ENCODE measurements at places on chromosomes 16 and 17.

DNA sequence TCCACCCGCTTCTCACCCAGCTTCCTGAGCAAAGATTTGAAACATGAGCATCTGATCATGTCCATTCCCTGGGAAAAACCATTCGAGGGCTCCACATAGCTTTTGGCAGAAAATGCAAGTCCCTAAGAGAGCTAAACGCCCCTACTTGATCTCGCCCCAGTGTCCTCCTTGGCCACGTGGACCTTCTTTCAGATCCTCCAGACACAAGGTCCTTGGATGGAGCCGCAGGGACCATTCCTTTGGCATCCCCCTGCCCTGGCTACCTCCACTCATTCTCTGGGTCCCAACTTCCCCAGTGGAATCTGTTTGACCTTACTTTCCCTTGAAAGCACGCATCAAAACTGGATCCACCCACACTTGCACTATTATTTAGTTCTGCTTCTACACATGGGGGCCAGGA lies 146.5 kb downstream of the SDK2 start:
- no peak for DNase-seq

GRCh38 chr16:58000706-58001676 lies at the start of gene USB1:
USB1 (plus strand) TSS chr16:58001407; CDS start chr16:58001484, 77 bp downstream.
- no peak for DNase-seq

DNA sequence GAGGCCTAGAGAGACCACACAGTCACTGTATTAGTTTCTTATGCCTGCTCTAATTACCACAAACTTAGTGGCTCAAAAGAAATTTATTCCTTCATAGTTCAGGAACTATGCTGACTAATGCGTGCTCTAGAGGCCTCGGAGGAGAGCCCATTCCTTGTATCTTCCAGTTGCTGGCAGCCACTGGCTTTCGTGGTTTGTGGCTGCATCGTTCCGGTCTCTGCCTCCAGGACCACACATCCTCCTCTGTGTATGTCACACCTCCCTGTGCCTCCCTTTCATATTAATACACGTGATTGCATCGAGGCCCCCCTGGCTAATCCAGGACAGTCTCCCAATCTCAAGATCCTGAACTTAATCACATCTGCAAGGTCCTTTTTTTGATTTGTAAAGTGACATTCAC lies 16.9 kb upstream of the MYLK3 start:
- no peak for DNase-seq

- no peak for DNase-seq
Measured at GRCh38 chr17:78748730-78749317, 33.2 kb downstream of the CYTH1 start.

DNA sequence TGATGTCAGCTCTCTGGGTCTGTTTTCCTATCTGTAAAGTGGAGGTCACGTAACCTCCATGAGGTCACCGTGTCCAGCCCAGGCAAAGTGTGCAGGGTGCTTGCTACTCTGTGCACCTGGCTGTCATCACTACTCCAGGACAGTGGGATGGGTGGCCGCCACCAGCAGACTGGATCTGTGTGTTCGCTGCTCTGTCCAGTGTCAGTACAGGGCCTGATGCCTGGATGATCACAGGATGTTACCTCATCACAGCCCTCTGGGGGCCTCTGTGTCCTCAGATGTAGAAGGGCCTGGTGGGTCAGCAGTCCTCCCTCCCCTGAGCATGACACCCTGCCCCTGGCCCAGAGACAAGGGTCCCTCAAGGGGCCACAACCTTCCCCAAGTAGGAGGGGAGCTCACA lies 80.0 kb downstream of the KCNJ18 start:
- DNase-seq, result no peak
